ENCODE measurements at places on chromosomes 4 and X. TPM values are rescaled to one million over a fixed set of nuclear protein-coding genes. Genes with fewer than 3 reads are reported as not detected.
A peak's percentile ranks its signal among the peaks of the same experiment; 100 is the strongest.

The PRPS2 gene
- 24.2 TPM for total RNA-seq

The NR3C2 gene
- 0.88 TPM for total RNA-seq

The TREX2 gene
- 3.3 TPM for total RNA-seq

DNA sequence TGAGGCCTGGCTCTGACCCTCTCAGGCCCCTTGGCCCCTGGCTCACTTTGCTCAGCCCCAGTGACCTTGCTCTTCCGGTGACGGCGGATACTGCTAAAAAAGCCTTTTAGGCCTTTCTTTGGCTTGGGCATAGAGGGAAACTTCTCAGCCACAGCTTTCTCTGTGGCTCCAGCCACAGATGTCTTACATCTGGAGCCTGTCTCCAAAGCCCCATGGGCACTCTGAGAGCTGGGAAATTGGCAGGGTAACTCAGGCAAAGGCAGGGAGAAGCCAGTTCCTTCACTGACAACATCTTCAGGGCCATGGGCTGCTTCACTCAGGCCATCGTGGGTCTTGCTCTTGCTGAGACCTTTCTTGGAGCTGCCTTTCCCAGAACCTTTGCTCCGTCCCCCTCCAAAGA, 12.8 kb downstream of the AMER1 start:
- DNase-seq, result peak; percentile 52

DNA sequence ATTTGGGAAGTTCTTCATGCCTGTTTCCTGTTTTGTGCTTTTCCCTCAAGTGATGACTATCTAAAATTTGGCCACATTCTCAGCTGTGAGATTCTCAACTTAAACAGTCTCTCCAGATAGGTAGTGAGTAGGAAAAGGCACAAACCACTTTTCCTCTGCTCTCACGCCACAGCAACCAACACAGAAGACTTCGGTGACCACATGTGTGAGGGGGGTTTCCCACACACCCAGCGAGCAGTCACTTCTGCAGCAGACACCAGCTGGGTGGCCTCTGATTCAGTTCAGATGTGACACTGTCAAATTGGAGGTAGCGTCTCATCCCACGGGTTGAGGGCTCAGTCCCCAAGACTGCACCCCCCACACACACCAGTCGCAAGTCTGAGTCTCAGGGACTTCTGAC, 25.1 kb upstream of the CLDN34 start:
- DNase-seq, result no peak

- no peak for DNase-seq
Observed at GRCh38 chrX:152926923-152927322, 29.1 kb downstream of the ZNF185 start.

- no peak for DNase-seq
Observed at GRCh38 chrX:29661290-29661689, 554.1 kb upstream of the MAGEB2 start.

DNA sequence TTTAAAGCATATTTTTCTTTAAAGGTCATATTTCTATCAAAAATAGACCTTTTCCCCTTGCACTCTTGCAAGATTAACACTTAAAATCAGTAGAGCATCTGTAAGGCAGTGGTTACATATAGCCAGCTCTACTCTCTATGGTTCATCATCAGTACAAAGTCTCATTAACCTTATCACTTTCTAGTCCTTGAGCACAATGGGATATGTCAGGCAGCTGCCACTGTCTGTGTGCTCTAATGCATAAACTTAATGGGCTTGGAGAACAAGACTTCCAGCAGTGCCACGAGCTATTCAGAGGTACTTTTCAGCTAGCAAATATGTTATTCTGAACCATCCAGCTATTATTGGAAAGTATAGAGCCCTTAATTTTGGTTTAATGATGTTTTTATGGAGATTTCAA, 393.7 kb downstream of the GASK1B start:
- DNase-seq, result no peak

DNA sequence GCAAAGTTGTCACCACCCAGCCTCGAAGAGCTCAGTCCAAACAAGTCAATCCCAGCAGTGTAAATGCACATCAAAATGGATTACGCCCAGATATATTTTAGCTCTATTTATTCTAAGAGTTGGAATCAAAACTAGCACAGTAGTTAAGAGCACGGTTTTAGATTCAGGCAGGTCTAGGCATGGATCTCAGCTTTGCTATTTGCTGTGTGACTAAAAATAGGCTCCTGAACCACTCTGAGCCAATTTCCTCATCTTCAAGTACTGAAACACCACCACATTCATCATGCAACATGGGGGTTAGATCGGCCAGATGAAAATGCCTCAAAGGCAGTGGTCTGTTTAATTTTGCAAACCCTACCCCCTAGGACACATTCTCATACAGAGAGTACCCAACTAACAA, 55.9 kb upstream of the FGFBP2 start:
- no peak for DNase-seq

- no peak for DNase-seq
Observed at GRCh38 chrX:132504417-132504816, 15.6 kb upstream of the MBNL3 start.

- DNase-seq, result no peak
Observed at GRCh38 chr4:113699772-113700171, 61.8 kb downstream of the CAMK2D start.

GRCh38 chrX:2735270-2735669, 16.6 kb upstream of the XG start:
- no peak for DNase-seq

DNA sequence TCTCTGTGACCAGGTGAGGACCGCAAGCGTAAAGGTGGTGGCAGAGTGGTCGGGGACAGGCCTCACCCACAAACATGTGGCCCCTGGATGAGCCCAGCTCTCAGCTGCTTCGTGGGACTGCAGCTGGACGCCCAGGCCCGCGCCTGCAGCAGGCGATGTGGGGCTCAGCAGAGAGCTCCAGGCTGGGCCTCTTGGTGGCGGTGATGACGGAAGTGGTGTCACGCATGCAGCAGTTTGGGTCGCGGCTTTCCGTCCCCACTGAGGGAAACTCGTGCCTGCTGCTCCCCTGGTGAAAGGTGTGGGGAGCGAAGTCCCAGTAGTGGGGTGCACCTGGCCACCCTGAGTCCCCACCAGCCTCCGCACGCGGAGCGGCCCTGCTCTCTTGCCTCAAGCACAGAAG, 26.9 kb downstream of the PCGF3 start:
- no peak for DNase-seq

- DNase-seq, result no peak
Observed at GRCh38 chr4:45284400-45285085, 558.2 kb upstream of the GNPDA2 start.

GRCh38 chr4:20253735-20254409, 2.2 kb downstream of the SLIT2 start:
- DNase-seq, result peak; percentile 96

DNA sequence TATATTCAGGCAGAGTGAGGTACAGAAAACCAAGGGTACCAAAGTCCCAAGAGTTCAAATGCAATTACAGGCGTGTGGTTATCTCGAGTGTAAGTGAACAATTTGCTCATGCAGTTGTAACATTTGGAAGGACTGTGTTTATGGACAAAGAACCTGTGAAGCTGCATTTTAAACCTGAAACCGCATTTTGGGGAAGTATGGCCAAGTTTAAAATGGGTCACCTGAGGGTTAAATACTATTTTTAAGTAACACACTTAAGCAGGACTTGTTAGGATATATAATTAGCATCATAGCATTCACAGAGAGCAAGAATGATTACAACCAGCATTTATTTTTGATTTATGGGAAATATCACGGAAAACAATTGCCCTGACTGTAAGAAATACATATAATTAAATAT, 79.1 kb upstream of the LCORL start:
- DNase-seq, result no peak

- no peak for DNase-seq
Observed at GRCh38 chr4:80171656-80172055, 25.6 kb upstream of the PRDM8 start.

GRCh38 chr4:37648084-37648817, 37.9 kb downstream of the RELL1 start:
- peak; percentile 89 for DNase-seq

DNA sequence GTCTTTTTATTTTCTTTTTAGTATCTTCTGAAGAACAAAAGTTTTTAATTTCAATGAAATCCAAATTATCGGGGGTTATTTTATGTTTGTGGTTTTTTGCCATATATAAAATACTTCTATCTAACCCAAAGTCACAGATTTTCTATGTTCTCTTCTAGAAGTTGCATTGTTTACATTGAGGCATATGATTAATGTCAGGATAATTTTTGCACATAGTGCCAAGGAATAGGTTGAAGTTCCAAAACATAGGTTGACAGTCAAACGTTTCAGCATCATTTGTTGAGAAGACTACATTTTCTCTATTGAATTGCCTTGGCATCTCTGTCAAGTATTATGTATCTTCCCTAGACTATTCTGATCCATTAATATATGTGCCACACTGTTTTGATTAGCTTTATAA, 64.5 kb downstream of the ANKRD17 start:
- DNase-seq, result no peak

DNA sequence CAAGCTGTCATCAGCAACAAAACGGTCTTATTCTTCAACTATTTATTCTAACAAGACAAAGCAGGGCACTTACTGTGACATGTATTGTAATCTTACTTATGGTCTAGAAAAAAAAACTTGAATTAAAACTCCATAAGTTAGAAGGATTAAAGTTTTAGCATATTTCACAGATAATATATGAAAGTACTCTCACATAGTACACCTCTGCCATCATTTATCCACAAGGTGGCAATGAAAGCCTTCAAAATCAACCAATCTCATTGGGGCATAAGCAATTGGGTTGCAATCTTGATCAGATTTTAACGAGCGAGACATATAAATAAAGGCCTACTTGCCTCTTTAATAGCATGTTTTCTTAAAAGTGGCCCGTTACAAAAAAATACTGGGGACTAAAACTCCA, 1382.9 kb downstream of the FAM133A start:
- DNase-seq, result no peak

DNA sequence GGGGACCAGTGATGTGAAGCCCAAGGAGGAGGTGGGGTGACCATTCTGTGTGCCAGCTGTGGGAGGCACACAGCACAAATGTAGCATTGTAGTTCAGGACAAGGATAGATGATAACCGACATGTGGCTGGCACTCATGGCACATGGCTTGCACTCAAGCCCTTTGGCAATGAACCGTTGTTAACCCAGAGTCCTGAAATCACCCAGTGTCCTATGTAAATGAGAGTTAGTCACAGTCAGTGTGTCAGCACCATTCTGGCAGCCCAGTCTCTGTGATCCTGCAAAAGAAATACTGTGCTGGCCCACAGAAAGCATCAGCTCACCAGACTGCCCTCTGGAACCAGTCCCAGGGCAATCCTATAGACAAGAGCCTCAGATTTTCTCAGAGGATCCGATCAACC, 339.3 kb downstream of the MID1IP1 start:
- DNase-seq, result no peak

DNA sequence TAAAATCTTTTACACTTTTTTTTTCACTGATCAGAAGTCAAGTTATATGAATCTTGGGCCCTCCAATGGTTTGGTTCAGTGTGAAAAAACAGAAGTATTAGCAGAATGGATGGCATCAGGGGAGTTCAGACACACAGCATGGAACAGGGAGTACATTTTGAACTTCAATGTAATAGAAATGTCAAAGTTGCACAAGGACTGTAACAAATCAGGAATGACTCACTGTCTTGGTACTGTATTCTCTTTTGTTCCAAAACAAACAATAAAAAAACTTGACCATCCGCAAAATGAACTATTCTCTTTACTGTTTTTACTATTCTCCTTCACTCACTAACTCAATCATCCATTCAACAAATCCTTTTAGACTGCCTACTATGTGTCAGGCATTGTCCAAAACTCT, 401.0 kb downstream of the FSTL5 start:
- no peak for DNase-seq

DNA sequence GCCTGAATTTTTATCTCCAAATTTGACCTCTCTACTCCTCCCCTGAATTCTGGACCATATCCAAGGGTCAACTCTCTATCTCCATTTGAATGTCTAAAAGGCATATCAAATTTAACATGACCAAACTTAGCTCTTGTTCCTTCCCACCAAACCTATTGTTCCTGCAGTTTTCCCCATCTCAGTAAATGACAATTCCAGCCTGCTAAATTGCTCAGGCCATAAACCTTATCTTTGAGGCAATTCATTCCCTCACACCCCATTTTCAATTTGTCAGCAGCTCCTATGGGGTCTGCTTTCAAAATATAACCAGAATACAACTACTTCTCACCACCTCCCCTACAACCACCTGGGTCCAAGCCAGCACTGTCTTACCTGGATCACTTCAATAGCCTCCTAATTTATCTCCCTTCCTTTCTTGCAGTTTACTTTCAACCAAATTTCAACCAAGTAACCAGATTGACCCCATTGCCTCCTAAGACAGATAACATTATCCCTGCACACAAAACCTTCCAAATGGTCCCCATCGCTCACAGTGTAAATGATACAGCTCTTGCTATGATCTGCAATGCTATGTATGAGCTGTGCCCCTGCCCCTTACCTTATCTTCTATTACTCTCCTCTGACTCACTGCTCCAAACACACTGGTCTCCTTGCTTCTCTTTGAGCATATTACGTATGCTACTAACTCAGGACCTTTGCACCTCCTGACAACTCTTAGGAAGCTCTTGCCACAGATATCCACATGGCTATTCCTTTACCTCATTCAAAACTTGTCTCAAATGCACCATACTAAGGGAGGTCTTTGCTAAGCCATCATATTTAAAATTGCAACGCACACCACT, 66.0 kb downstream of the CAMK2D start:
- DNase-seq, result no peak

- DNase-seq, result no peak
Observed at GRCh38 chr4:142480244-142480643, 365.9 kb downstream of the INPP4B start.

GRCh38 chr4:39169426-39169825, 12.9 kb upstream of the WDR19 start:
- peak; percentile 51 for DNase-seq

DNA sequence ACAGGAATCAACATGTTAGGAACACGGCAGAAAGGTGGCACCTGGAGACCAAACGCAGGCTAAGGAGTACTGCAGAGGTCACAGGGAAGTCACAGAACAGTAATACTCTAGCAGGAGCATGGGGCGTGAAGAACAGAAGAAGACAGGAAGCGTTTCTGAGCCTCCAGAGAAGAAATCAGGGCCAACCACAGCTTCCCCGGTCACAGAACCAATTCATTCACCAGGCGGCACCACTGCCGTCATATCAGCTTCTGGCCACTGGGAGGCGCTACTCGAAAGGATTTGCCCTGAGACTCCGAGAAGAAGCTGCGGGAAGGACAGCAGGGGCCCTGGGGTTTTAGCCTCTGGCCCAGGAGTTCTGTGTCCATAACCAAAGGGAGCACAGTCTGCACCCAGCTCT, 78.0 kb upstream of the DRD5 start:
- peak; percentile 73 for DNase-seq

- no peak for DNase-seq
Observed at GRCh38 chr4:38606587-38606905, 57.5 kb upstream of the KLF3 start.

DNA sequence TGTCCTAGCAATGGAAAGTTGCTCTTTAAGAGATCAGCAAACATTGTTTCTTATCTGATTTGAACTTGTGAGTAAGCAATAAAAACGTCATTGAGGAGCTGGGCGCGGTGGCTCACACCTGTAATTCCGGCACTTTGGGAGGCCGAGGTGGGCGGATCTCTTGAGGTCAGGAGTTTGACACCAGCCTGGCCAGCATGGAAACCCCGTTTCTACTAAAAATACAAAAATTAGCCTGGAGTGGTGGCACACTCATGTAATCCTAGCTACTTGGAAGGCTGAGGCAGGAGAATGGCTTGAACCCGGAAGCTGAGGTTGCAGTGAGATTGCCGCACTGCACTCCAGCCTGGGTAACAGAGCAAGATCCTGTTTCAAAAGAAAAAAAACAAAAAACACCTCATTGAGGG, 11.2 kb upstream of the PLAC8 start:
- DNase-seq, result no peak

GRCh38 chrX:29043746-29044145, 456.5 kb downstream of the IL1RAPL1 start:
- DNase-seq, result no peak

All from osteoblast (primary cell).